Islet precursor cell (in vitro differentiated cells): ENCODE measurements at places on chromosomes 2 and 18.

DNA sequence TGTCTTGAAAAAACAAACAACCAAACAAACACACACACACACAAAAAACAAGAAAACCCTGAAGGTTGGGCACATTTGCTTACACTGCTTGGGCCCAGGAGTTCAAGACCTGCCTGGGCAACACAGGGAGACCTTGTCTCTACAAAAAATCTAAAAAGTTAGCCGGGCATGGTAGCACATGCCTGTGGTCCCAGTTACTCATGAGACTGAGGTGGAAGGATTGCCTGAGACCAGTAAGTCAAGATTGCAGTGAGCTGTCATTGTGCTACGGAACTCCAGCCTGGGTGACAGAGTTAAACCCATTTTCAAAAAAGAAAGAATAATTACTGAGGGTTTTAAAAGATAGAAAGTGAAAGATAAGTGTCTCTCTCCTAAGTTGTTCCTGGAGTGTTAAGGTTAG lies 103.4 kb downstream of the MBD5 start:
- DNase-seq, result no peak

- DNase-seq, result no peak
Measured at GRCh38 chr2:231160701-231161100, 35.9 kb upstream of the HTR2B start.

DNA sequence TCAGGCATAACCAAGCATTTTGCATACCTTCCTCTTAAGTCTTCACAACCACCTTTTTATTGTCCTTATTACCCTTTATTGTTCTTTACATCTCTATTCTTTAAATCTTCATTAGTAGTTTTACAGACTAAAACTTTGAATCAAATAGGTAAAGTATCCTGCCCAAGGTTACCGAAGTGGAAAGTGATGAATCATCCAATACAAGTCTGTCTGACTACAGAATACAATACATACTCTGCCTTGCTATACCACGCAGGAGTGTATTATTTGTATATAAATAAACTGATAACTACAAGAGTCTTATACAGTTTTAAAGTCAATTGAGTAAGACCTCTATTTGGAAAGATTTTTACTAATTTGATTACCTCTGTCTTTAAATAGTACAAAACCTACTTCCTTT lies 196.0 kb downstream of the ZEB2 start:
- no peak for DNase-seq

DNA sequence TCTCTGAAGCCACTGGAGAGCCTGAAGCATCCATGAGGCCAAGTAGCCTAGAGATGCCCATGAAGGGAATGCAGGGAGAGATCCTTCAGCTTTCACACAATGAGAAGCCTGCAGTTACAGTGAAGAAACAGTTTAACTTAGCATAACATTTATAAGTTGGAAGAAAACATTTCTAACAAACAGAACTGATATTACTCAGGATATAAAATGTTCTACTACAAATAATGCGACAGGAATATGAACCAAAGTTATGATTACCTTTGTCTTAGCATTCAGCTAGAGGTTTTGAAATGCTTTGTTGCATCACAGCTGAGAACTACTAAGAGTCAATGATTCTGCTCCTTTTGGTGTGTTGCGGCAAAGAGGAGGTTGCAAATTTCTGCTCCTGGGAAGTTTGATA lies 6.9 kb upstream of the KYNU start:
- DNase-seq, result no peak

DNA sequence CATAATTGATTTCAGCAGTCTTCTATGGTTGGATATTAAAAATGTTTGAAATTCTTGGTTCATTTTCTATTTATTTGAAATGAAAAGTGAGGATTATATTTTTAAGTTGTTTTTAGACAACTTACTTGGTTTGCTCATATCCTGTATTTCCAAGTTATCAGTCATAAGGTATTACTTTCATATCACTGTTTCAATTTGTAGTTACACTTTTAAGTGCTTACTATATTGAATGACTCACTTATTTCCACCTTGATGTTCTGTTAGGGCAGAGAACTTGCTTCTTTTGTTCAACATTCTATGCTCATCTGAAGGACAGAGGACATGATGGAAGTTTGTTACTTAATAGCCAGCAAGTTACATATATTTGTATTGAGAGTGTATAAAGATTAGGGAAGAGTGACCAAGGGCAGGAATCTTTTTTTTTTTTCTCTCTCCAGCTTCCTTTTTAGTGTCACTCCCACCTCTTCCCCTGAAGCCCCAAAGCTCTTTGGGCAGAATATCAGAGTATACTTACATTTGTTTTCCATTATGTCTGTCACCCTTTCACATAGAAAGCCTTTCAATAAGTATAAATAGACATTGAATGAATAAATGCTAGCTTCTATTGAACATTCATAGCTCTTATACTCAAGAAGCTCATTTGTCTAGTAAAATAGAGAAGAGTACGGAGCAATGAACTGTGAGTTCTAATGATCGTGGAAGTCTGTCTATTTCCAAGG lies 28.1 kb downstream of the PIK3C3 start:
- DNase-seq, result no peak

- DNase-seq, result no peak
Measured at GRCh38 chr2:154470376-154470775, 228.1 kb upstream of the KCNJ3 start.

- DNase-seq, result no peak
Measured at GRCh38 chr2:123916531-123916930, 108.6 kb upstream of the CNTNAP5 start.

- DNase-seq, result no peak
Measured at GRCh38 chr2:129857200-129857599, 122.3 kb upstream of the RAB6C start.

DNA sequence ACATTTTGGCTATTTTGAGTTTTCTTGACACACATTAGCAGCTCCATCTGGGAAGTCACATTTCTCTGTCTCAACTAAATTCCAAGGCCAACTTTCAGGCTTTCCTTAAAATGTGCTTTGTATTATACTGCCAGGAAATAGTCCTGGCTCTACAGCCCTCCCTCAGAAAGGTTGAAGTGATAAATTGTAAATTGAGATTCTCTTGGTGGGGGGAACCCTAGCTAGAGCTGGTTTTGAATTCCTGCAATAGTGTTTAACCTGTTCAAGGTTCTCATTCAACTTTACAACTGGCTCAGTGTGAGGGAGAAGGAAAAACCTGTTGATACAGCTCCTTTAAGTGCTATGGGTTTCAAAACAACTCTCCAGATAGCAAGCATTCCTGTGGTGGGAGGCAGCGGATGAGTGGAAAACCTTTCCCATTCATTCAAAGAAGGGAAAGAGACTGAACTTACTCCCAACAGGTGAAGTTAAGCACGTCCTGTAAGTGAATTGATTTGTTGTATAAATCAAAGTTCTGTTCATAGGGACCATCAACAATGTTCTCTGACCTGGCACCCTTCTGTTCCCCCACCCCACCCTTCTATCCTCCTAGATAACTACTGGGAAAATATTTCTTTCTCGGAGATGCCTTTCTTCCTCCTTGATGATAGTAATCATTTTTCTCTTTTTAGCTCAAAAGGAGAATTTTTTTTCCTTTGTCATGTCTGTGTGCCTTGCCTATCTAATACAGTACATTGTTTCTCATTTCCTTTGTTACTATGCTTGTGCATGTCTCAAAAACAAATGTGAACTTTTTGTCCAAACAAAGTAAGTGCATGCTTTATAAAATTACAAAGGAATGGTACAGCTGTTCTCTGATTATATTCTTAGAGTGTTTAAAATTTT lies 44.2 kb upstream of the SLC39A10 start:
- DNase-seq, result peak; percentile 94

DNA sequence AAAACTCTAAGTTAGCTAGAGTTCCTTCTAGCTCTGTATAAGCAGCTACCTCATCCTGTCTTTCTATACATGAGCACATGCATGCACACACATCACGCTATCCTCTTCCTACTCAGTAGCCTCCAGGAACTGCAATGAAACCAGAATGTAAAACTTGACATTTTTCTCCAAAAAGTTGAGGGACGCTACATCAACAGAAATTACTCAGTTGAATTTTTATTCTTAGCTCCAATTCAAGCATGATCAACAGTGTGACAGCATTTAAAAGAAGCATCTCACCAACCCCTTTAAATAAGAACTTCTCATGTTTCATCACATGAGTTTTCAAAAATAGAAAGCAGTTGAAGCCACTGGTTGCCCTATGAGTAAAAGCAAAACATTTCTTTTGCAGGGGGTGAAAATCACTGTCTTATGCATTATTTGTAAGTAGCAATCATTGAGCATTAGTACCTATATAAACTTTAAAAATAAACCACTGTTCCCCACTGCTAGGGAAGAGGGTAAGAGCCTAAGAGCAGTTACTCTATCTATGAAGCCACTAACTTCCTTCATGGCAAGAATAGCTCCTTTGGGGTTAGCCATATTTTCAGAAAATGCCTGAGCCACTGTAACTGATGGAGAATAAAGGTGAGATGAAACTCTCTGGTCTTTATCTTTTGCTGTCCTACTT lies 77.9 kb upstream of the ARL5A start:
- DNase-seq, result no peak

DNA sequence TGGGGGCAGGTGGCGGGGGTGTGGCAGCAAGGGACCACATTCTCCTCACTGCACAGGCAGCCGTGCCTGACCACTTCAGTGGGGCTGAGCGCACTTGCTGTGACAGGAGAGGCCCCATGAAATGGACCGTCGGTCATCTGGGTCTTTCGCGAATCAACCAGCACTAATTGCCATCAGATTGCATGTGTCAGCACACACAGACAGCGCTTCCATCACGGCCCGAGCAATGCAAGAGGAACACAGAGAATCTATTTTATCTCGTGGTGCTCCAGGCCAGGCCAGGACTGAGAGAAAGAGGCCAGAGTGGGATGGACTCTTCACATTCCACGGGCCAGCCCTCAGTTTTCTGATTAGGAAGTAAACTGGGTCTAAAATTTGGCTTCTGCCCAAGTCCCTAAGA lies 87.0 kb downstream of the EIPR1 start:
- peak; percentile 29 for DNase-seq
